Amniotic stem cell (primary cell): ENCODE measurements at places on chromosomes 12 and 14.

- DNase-seq = no peak
Observed at GRCh38 chr12:21483531-21483930, 17.9 kb downstream of the RECQL start.

- DNase-seq = no peak
Observed at GRCh38 chr12:31832740-31833729, 104.2 kb upstream of the AMN1 start.

GRCh38 chr12:130713581-130713991, 2.5 kb downstream of the RIMBP2 start:
- no peak for DNase-seq

DNA sequence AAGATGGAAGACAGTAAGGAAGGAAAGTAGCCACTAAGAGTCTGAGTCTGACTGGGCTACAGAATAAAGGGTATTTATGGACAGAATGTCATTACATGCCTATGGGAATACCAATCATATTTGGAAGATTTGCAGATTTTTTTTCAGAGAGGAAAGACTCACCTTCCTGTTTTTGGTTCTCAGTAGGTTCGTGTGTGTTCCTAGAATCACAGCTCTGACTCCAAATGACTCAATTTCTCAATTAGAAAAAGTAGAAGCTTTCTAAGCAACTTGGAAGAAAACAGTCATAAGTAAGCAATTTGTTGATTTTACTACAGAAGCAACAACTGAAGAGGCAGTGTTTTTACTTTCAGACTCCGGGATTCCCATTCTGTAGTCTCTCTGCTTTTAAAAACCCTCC, 15.4 kb upstream of the PAPLN start:
- DNase-seq = no peak

DNA sequence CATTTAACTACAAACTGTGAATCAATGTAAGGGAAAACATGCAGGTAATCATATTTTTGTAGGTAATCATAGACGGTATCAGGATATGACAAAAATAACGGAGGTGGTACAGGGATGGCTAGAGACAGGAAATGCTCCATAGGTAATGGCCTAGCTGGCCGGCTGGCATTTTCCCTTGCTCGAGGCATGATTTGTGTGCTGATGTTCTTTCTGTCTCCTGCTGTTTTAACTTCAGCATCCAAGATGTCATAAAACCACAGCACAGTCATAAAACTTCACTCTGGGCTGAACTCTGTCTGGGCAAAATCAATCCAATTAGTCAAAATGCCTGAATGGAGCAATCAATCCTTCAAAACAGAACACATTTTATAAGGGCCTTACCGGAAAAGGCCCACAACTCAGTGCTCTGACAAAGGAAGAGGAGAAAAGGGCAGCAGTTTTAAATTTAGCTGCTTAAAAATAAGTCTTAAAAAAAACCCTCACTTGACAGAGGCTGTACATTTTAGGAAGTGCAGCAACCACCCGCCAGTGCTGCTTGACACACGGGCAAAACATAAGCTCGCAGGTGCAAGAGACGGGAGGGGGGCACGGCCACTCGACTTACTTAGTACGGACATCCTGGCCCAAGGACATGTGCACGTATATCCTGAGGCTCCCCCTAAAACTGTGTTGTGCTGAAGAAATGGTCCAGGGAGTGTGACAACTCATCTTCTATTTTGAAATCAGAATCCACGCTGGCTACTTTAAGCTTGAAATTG, 40.5 kb upstream of the GPR68 start:
- DNase-seq = no peak

- DNase-seq = no peak
Observed at GRCh38 chr14:23577004-23577681, 1.4 kb downstream of the JPH4 start.

GRCh38 chr14:78448164-78449094, 278.3 kb downstream of the NRXN3 start:
- DNase-seq = no peak

GRCh38 chr12:132078190-132078589, 65.9 kb downstream of the DDX51 start:
- DNase-seq = no peak

DNA sequence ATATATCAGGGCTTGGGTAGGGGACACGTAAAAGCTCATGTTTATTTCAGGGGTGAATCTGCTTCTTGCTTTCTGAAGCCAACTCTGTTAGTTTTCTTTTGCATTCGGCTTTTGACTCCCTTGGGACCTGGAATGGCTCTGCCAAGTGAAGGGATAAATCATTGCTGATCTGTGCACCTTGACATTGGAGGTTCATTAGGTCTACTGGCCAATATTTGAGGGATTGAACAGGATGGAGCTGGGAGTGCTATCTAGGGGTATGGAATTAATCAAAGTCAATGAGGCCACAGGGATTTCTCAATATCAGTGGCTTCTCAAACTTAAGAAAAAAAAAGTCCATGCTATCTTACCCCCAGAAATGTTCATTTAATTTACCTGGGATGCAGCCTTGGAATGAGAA, 203.5 kb upstream of the RMST start:
- no peak for DNase-seq

DNA sequence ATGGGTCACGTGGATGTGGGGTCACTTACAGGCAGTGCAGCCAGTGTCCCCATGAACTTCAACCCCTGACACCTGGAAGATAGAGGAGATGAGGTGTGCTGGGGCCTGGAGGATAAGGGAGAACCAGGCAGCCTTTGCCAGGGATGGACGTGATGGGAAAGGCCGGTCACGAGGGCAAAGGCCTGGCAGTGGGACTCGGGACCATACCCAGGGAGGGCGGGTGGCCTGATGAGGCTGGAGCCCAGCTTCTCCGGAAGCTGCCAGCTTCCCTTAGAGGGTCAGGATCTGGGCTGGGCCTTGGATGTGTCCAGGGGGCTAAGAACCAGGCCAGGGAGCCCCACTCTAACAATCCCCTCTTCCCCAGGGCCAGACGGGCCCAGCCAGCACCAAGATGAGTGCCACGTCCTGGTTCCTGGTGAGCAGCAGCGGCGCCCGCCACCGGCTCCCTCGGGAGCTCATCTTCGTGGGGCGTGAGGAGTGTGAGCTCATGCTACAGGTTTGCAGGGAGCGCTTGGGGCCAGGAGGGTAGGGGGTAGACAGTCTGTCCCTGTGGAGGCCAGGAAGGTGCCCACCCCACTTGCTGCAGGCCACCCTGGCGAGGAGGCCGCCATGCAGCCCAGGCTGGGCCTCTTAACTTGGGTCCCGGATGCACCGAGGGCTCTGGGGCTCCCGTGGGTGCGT, 3.1 kb downstream of the CEP170B start:
- no peak for DNase-seq
